ENCODE measurements at places on chromosomes 2 and 18.

GRCh38 chr2:16055848-16056580 is 115.7 kb downstream of the MYCN start:
- DNase-seq, result no peak

DNA sequence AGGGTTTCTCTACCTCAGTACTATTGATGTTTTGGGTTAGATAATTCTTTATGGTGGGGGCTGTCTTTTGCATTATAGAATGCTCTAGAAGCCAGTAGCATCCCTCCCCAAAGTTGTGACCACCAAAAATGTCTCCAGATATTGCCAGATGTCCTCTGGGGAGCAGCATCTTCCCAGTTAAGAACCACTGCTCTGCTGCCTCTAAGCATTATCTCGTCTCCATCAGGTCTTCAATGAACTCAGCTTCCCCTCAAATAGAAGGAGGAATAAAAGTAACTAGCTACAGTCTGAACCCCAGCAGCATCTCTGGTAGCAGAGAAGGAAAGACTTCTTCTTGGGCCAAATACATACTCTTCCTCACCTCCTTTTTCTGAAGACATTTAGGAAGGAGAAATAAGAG is 244.1 kb downstream of the AGPS start:
- no peak for DNase-seq

DNA sequence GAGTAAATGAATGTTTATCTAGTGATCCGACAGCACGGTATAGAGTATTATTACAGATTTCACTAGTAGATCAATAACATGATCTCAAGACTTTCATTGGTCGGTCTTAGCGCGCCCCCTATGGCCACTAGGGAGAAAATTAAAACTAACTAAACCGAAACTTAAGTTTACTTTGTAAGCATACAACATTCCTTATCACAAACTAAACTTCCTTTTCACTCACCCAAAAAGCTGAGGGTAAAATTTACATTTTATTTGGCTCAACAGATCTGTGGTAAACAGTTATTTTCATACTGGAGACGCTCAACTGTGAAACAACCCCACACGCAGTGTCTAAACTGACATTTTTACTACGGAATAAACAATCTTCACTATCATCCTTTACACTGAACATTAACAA is 215.6 kb upstream of the MAP2 start:
- peak; percentile 12 for DNase-seq

DNA sequence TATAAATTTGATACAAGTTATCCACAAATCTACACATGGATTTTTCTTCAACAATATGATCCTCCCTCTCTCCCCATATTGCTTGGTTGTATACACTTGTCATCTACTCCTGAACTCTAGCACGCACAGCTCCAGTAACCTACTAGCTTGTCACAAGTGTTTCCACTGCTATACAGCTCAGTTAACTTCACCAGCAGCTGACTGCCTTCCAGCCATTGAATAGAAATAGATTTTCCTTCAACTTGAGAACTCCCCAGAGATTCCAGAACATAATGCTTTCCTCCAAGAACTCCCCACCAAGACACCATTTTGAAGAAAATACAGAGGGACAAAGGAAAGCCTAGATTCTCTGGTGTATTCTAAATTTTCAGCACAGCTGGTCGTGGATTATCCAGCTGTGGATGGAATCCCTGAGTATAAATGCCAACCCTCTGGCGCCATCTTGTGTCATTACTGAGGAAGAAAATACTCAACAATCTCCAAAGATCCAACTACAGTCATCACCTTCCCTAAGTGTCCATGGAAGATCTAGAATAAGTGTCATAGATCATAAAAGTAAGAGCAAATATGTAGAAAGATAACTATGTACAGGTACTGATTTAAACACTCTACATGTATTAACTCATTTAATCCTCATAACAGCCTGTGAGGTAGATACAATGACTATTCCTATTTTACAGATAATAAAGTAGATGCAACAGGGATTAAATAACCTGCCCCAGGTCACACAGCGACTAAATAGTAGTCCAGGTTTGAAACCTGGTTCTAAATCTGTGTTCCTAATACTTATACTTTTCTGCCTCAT is 156.7 kb downstream of the ARHGAP28 start:
- DNase-seq, result peak; percentile 59

DNA sequence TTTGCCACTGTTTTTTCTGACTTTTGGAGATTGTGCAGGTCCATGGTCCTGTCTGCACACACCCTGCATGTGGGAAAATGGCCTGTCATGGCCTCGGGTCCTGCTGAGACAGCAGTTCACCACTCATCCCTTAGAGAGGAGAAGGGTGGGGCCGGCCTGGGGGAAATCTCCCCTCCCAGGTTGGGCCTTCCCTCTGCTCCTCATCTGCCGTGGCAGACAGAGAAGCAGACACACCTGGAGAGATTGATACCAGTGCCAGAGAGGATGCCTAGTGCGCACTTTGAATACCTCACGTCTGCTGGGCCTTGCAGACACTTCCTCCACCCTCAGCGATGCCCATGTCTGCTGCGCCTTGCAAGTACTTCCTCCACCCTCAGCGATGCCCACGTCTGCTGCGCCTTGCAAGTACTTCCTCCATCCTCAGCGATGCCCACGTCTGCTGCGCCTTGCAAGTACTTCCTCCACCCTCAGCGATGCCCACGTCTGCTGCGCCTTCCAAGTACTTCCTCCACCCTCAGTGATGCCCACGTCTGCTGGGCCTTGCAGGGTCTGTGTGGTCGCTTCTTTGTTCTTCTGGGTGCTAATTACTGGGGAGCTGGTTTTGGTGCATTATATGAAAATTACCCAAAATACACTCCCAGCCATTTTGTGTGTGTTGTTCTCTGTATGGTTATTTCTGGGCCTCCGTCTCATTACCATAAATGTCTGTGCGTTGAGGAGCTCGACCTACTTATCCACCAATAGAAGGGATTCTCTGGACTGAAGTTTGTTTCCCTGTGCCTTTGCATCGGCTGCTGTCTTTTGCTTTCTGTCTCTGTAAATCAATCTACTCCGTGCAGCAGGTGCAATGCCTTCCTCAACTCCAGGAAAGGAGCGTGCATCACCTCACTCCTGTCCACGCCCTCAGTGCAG is 186.9 kb upstream of the PXDN start:
- DNase-seq, result no peak

DNA sequence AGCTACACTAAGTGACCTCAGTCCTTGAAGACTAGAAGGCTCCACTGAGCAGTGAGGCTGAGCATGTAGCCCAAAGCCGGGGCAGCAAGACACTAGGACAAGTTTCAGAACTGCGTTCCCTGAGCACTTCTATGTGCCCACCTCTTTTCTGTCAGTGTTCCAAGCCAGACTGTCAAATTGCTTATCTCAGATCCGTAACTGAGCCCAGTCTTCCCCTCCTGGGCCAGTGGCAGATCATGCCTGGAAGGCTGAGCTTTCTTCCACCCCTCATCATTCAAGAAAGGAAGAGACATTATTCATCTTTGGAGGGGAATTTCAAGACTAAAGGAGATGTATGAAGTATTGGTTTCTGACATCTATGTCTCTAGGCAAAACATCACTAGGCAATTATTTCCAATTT is 49.8 kb downstream of the EML6 start:
- no peak for DNase-seq

- DNase-seq, result no peak
Measured at GRCh38 chr2:142867136-142867535, 10.3 kb upstream of the KYNU start.

- no peak for DNase-seq
Measured at GRCh38 chr2:118569876-118570535, 277.4 kb downstream of the EN1 start.

DNA sequence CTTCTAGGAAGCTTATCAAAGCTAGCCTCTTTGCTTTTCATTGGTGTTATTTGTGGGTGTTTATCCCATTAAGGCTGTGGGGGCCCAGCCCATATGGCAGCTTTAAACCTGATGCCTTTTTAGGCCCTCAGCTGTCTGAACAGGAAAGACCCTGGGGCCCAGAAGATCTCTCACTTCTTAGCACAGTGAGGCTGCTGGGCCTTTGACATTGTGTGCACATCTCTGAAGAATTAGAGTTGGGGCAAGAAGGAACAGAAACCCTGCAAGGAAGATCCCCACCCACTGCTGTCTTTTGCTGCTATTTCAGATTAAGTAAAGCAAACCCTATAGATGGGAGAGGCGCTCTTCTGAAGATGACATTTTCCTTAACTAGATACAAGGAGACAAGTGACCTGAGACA is 250.0 kb downstream of the SMAD2 start:
- DNase-seq, result no peak

- no peak for DNase-seq
Measured at GRCh38 chr18:28792404-28793086, 615.6 kb upstream of the CDH2 start.

DNA sequence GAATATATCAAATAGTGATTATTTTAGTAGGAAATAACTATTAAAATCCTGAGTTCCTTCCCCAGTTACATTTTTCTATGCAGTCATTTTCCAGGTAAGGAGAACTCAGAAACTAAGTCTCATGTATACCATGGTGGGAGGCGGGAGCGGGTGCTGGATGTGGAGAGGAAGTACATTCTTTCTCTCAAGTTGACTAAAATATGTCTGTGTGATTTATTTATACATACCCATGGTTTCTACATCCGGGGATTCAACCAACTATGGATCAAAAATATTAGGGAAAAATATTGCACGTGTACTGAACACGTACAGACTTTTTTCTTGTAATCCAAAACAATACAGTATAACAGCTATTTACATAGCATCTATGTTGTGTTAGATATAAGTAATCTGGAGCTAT is 6.8 kb downstream of the ZCCHC2 start:
- no peak for DNase-seq

- DNase-seq, result no peak
Measured at GRCh38 chr2:240507778-240508251, 50.0 kb downstream of the ANKMY1 start.

DNA sequence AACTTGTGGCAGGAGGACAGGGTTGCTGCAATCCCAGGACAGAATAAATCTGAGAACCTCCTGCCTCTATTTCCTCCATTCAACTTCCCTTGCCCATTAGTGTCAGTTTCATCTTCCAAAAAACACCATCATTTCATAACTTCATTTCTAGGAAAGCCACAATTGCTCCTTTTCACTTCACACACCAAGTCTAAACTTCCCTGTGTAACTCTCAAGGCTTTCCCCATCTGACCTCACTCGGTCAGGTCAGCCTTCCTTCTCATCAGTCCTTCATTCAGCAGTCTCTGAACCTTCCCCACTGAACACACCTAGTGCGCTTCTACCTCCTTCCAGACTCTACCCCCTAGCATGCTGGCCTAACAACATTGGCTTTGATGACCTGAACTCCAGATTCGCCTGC is 35.8 kb downstream of the TCF7L1 start:
- no peak for DNase-seq

- DNase-seq, result no peak
Measured at GRCh38 chr18:9441061-9441460, 34.3 kb upstream of the RALBP1 start.

DNA sequence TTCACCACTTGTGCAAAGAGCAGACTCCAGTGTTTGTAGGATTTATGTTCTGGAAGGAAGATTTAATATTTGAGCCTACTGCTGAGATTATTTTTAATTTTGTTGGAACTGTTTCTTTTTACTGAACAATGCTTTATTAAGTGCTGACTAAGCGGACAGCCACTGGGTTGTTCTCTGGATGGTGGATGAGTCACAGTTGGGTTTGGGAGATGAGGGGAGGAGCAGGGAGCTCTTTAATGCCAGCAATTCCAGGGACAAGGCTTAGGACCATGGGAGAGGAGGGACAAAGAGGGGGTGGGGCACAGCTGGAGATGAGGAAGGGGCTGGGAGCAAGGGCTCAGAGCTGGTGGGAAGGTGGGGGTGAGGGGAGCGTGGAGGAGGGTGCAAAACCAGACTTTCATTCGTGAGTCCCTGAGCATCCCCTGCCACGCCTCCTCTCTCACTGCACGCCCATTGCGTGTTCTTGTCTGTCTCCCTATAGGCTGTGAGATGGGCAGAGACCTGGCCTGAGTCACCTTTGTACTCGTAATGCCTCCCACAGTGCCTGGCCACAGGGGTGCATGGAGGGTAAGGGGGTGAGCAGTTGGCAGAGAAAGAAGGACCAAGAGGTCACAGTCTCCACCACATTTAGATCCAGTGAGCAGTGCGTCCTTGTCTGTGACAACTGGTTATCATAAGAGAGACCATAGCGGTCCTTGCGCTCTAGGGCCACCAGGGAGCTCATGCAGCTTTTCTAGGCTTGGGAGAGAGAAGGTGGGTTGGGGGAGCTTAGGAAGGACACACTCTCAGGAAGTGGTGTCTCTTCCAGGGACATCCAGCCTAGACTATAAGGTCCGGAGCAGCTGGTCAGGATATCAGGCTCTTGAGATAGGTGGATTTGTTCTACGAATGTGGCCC is 18.4 kb downstream of the SLC4A3 start:
- DNase-seq, result peak; percentile 78

- no peak for DNase-seq
Measured at GRCh38 chr18:24021505-24021904, 7.0 kb downstream of the TTC39C start.

DNA sequence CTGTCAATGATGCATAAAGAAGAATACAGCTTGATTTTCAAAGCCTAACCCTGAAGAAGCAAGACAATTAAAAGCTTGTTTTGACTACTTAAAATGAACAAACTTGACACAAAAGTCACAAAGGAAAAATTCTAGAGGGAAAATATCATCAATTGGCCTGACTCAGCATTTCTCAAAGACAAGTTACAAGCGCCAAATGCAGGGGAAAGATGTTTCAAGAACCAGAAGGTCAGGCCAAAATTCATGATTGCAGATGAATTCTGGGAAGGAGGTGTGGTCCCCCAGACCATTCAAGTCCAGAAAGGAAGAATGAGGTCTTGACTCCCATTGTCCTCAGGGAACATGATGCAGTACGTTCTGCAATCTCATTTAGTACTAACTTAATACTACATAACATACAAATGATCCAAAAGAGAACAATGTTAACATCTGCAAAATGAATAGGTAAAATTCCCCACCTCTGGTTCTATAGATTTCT is 64.5 kb downstream of the FAM210A start:
- DNase-seq, result no peak

DNA sequence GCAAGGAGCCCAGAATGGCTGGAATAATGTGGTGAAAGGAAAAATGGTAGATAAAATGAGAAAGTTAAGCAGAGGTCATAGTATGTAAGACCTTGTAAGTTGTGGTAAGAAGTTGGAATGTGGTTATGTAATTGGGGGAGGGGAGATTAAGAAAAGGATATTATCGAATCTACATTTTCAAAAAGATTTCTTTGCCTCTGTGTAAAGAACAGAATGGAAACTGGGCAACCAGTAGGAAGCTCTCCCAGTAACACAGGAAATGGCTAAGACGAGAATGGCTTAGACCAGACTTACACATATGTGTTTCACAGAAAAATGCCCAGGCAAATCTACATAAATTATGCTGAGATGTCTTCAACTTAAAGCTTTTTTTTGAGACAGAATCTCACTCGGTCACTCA is 13.2 kb downstream of the MEMO1 start:
- DNase-seq, result no peak

GRCh38 chr2:50611351-50611871 is 420.5 kb downstream of the NRXN1 start:
- no peak for DNase-seq

- DNase-seq, result peak; percentile 82
Measured at GRCh38 chr2:164706522-164706921, 85.2 kb upstream of the GRB14 start.

DNA sequence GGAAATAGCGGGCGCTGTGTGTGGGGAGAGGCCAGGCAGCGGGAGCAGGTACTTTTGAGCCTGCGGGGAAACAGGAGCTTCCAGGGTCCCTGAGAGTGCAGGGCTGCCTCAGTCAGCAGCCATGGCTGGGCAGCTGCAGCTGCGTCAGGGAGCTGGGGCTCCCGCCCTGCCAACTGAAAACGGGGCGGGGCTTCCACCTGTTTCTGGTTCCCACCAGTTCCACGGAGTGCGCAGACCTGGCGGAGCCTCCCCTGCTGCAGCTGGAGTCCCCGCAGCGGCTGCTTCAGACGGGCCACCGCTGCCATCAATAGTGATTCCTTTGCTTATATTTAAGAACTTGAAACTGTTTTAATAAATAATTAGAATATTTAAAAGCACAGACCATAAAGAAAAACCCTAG is 30.6 kb upstream of the RPRM start:
- no peak for DNase-seq
